ENCODE measurements at places on chromosomes 3 and 15.

DNA sequence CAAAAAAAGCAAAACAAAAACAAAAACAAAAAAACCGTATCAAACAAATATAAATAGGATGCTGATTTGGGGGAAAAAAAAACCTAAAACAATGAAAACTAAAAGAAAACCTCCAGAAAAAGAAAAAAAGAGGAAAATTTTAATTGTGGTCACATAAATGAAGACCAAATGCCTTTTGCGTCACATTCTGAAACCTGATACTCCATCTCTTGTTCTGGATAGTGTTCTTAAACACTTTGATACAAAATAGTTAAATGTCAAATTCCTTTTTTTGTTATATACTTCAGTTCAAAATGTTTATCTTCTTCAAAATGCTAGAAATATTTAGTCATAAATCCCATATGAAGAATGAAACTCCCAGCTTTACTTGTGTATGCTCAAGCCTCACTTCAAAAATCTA lies 31.0 kb downstream of the COPS2 start:
- no peak for DNase-seq

DNA sequence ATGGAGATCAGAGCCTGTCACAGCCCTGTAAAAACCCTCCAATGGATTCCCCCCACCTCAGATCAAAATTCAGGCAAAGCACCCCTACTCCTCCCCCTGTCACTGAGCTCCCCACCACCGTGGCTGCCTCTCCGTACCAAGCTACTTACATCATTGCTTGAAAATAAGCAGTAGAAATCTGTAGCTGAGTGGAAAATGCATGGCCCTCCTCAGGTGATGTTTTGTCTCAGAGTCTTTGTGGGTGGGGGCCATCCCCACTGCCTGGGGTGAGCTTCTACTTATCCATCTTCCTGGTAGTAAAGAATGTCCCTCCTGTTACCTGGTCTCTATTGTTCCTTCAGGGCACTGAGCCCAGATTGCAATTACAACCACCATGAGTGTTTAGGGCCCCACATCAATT lies 34.5 kb downstream of the SLCO2A1 start:
- DNase-seq, result no peak

- no peak for DNase-seq
These were observed 175.8 kb downstream of the TLE3 start for GRCh38 chr15:69921626-69922619.

GRCh38 chr3:43214616-43215015 lies 71.7 kb upstream of the SNRK start:
- DNase-seq, result no peak

DNA sequence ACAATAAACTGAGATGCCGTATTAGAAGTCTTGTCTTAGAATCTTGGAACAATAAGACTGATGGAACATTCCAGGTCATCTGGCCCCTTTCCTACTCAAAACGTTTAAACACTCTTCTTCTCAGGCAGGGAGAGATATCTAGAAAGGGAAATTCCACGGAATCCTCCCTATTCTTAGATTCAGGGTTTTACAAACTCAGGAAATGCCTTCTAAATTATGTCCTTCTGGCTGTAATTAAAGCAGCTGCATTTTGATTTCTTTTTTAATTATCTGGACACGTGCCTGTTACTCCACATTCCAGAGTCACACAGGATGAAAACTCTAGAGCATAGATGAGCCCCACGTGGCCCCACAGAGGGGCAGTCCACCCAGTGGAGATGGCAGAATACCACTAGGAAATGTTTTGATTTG lies 41.5 kb upstream of the MTMR10 start:
- DNase-seq, result no peak

DNA sequence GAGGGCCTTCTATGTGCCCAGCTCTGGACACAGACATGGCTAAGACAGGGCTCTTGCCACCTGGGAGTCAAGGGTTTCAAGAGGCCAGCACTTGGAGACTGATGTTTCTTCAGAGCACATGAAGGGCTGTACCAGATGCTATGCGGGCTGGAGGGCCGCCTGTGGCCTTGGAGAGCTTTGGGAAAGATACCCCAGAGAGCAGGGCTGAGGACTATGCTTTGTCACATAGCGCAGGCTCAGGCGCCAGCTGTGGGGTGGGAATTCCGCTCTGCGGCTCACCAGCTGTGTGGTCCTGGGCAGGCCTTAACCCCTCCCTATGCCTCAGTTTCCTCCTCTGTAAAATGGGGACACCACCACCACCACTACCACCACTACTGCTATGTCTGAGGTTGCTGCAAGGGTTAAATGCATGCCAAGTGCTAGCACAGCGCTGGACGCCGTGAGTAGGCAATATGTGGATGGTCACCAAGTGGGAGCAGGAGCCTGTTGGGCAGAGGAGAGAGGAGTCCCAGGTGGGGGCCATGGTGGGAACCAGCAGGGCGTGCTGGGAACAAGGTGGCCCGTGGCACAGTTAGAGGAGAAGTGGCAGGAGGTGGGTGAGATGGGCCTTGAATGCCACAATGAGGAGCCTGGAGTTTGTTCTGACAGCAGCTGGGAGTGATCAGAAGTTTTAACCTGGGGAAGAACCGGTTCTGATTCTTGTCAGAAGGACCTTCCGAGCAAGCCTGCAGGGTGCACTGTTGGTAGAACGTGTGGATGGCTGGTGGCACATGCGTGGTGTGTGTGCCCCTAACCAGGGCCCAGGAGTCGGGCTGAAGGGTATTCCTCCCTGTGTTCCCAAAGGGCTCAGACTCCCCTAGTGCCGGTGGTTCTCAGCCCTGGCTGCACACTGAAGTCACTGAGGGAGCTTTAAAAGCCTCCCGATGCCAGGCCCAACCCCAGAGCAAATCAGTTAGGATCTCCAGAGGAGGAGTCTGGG lies 41.7 kb downstream of the FEM1B start:
- peak; percentile 39 for DNase-seq

- DNase-seq, result no peak
These were observed 260.4 kb upstream of the GPR149 start for GRCh38 chr3:154690413-154690812.

- no peak for DNase-seq
These were observed 9.7 kb downstream of the SLTM start for GRCh38 chr15:58923696-58924300.

DNA sequence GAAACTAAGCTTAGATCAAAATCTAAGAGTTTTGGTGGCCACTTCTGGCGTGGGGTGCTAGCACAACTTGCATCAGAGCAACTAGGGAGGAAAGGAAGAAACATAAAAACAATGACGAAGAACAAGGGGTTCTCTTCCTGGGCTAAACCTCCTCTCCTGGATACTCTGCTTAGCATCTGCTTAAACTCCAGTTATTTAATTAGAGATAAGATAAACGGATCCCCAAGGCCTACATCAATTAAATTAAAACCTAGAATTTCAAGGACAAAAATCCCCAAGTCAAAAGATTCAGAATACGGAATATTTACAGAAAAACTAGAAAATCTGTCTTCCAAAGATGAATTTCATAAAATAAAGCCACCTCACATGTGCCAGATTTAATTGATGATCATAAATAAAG lies 281.9 kb downstream of the SHOX2 start:
- DNase-seq, result no peak

DNA sequence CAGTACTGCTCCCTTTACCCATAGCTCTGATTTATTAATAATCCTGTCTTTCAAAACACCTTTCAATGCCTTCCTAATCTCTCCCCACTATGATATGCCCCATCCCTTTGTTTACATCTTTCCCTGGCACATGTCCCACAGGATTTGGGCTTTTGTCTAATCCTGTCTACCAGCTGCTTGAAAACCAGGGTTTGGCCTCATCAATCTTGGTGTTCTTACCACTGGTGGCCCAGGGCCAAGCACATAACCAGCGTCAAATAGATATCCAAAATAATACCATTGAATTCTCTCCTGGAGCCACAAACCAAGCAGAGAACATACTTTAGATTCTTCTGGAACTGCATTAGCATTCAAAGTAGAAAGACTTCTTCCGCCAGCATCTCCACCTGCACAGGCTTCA lies 104.8 kb upstream of the PPP2R3A start:
- no peak for DNase-seq

DNA sequence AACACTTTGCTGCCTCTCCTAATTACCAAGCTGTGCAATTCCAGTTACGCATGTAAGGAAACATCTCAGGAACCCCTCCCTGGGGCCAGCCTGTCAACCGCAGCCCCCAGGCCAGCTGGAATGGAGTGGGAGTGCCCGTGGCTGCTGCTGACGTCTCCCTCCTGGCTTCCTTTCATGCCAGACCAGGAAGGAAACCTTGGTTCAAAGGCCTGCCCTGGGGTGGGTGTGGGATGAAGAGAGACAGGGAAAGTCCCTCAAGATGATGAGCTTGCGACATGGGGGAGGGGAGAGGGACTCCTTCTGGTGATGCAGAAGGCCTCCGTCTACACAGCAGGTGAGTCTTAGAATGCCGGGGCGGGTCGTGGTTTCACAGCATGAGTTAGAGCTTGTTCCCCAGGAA lies 11.4 kb upstream of the CYP11A1 start:
- DNase-seq, result no peak

GRCh38 chr3:127544803-127545201 lies 45.7 kb downstream of the TPRA1 start:
- no peak for DNase-seq

DNA sequence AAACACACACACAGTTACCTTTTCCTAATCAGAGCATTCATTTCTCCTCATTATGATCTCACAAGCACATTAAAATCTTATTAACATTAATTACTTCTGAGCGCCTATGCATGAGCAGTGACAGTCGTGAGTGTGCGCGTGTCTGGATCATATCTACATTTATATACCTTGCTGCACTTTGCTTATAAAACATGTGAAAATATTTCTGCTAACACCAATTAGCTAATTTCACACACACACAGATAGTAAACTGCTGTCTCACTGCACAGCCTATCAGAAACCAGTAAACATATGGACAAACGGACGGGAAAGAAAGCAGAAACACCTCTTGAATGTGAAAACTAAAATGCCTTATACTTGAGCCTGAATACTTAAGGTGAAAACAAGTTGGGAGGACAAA lies 64.8 kb downstream of the ZBTB20 start:
- DNase-seq, result no peak

- no peak for DNase-seq
These were observed 59.6 kb upstream of the CASR start for GRCh38 chr3:122123850-122124249.

DNA sequence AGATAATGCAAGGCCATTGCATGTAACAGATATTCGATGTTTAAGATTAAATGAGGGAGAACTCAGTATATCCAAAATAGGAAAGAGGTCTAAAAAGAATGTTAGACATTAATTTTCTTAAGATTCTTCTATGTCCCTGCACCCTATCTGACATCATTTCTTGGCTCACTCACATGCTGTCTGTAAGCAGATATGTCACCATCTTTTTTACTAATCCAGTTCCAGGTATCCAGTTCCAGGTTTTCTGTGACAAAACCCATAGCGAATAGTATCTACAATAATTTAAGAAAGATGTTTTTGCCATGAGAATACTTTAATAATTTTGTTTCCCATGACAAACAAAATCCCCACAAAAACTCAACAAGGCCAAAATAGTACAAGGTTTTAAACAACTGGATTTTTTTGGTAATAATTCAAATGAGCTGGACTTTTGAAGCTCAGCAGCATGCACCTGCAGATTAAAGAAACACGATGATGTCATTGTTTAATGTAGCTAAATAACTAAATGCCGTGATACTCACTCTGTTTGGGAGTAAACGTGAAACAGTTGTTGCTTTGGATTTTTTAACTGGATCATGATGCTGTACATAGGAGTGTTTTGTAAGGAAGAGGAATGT lies 867.6 kb downstream of the EPHA3 start:
- no peak for DNase-seq

DNA sequence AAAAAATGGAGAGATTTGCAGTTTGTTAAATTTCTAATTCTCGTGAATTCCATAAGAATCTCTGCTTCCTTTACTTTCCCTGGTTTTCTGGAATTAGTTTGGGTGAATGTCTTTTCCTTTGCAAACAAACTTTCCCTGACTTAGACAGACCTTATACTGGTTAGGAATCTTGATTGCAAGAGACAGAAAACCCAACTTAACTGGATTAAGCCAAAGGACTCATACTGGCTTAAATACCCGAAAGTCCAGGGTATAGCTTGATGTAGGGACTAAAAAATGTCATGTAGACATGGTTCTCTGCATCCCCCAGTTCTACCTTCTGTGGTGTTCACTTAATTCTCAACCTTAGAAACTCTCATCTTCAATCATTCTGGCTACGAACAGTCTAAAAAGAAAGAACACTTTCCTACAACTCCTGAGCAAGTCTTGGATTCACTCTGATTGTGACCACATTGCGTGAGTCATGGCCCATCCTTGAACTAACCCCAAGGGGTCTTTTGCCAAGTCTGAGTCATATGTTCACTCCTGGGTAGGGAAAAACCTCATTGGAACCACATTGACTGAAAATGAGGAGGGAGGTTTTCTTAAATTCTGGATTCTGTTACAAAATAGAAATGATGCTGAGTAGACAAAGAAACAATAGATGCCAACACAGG lies 136.0 kb upstream of the DAZL start:
- no peak for DNase-seq

DNA sequence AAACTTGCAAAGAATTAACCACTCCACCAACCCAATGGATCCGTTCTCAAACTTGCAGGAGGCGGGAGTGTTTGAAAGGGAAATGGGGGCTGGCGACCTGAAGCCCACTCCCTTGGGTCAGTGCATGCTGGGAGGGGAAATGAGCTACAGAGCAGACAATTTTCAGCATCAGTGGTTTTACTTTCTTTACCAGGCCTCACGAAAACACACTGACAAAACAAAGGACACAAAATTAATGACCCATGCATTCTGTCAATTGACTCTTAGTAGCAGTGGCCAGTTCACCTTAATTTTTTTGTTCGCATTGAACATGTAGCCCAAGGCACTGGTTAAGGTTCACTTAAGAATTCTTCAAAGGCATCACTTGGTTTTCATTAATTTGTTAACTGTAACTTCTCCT lies 413.5 kb downstream of the MECOM start:
- DNase-seq, result no peak

DNA sequence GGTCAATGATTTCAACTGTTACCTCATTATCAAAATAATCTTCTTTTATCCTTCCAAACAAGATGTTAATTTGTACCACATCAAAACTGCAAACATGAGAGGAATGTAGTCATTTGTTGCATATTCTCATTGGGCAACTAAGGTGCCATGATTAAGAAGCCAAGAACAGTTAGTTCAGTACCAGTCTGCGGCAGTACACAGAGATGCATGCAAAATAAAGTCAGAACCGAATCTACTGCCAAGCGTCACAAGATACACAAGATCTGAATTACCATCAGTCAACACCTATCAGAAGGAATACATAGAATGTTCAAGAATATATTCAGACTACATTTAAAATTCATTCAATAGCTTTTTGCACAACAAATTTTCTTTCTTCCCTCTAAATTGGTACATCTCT lies 127.6 kb upstream of the SPATA12 start:
- DNase-seq, result no peak
